ENCODE measurements at places on chromosomes 11 and 22.

DNA sequence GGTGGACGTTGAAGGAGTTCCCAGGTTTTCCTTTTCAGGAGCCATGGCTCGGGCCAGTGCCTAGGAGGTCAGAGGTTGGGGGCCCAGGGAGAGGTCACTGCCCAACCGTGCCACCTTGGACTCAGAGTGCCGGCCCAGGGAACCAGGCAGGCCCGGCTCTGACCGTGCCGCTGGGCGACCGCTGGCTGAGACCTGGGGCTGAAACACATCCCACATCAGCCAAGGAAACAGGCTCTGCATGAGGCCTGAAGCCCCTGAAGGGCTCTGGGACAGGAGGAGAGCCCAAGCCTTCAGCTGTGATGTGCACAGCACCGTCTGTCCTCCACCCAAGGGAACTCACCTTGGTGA is 21.9 kb upstream of the RTN4R start:
- no peak for DNase-seq

DNA sequence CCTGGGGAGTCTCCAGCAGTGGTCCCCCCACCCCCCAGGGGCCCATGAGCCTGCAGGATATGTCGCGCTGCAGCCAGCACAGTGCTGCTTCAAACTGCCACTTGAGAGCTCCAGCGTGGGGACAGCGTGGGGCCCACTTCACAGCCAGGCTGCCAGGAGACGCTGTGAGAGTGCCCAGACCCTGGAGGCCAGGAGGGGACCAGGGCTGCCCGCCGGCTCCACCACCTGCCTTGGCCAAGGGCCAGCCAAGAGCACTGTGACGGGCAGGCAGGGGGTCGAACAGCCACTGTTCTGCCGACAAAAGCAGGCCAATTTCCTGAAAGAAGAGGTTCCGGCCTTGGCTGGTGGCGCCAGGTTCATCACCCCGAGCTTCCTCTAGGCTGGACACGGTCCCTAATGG is 60.2 kb downstream of the FLRT1 start:
- no peak for DNase-seq

- no peak for DNase-seq
Measured at GRCh38 chr22:23409976-23410375, 170.1 kb downstream of the IGLL1 start.

GRCh38 chr11:18501629-18502028 is 25.1 kb downstream of the TSG101 start:
- no peak for DNase-seq

DNA sequence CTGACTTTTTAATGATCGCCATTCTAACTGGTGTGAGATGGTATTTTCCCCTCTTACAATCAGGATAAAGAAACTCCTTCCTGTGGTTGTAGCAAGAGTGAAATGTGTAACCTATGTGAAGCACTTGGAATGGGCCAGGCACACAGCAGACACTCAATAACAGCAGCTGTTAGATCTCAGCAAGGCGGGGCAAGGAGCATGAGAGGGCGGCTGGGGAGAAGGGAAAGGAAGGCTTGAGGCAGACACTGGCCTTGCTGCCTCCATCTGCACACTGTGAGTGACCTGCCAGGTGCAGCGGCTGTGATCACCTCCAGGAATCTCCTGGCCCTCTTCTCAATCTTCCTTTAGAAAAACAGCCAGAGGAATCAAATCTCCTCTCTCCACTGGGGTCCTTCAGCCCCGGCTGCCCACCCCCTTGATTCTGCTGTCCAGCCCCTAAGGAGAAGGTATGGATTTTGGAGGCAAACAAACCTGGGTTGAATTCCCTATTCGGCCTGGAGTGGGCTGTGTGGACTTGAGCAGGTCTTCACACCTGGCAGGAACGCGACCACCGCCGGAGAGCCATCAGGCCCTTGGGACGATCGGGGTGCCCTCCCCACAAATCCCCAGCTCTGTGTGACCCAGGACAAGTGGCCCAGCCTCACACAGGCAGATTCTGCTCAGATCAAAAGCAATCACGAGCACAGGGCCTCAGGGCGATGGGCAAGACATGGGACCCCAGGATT is 49.0 kb downstream of the RPUSD4 start:
- no peak for DNase-seq

DNA sequence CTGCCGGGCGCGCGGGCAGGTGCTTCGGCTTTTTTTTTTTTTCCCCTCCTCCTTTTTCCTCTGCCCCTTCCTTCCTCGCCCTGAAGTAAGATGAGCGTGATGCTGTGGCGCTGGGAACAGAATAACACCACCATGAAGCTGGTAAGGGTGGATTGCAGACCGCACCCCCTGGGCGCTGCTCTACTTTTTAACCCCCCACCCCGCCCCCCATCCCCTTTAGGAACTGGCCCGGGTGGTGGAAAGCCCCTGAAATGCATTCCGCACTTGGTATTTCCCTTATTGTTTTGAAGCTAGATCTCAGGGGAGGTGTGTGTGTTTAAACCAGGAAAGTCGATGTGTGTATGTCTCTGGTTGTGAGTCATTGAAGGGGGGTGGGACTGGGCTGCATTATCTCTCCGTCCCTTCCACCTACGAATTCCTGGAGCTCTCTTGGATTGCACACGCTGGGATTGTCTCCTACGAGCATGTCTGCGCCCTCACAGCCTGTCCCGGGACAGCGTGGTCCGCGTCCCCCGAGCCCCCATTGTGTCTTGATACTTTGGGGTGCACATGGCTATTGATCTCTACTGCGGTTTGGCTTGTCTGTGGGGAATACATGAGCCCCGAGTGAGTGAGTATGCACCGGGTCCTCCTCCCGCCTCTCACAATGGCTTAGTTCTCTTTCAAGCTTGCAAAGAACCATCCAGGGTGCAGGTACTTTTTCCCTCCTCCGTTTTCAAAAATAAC is 64.9 kb downstream of the NAV2 start:
- peak; percentile 20 for DNase-seq

DNA sequence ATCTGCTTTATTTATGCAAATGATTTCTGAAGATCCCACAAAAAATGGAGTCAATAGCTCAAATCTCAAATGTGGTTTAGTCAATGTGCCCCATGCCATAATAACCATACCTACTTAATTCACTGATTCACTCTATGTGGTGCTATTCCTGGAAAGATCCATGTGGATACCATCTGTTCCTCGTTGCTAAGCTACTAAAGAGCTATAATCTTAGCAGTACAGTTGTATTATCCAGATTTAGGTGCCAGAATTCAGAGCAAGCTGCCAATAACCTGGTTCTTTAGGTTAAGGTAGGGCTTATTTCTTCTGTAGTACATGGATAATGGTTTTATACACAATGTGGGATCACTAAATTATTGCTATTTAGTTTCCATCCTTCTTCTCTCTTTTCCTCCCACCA is 974.7 kb upstream of the CCDC90B start:
- no peak for DNase-seq

DNA sequence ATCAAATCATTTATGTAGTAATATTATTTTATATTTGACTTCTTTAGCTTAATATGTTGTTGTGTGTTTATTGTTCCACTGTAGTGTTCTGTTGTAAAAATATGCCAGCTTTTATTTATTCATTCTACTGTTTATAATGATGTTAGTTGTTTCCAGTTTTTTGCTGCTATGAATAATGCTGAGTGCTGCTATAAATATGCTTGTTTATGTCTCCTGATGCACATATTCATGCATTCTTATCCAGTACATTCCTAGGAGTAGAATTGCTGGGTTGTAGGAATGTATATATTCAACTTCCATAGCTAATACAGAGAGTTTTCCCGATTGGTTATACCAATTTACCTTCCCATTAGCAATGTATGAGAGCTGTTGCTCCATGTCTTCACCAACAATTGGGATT is 33.5 kb upstream of the RAB30 start:
- DNase-seq: no peak

- DNase-seq: peak; percentile 78
Measured at GRCh38 chr11:94732617-94733281, 35.4 kb upstream of the AMOTL1 start.

GRCh38 chr22:50439871-50440331 is 34.9 kb downstream of the SBF1 start:
- DNase-seq: no peak

DNA sequence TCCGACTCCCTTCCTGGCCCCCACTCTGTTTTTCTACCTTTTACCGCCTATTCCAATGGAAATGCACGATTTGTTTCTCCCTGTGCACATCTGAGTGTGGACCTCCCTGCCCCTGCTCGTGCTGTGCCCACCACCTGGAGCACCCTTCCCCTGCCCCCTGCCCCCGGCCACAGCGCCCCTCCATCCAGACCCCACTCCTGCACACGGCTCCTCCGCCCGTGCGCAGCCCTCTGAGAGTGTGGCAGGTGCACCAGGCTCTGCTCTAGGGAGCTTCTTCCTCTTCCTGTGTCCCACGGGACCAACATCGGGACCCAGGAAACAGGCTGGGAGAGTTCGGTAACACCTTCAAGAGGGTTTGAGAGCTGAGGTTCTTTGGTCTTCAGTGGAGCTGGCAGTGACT is 62.9 kb downstream of the LRP5 start:
- DNase-seq: no peak

DNA sequence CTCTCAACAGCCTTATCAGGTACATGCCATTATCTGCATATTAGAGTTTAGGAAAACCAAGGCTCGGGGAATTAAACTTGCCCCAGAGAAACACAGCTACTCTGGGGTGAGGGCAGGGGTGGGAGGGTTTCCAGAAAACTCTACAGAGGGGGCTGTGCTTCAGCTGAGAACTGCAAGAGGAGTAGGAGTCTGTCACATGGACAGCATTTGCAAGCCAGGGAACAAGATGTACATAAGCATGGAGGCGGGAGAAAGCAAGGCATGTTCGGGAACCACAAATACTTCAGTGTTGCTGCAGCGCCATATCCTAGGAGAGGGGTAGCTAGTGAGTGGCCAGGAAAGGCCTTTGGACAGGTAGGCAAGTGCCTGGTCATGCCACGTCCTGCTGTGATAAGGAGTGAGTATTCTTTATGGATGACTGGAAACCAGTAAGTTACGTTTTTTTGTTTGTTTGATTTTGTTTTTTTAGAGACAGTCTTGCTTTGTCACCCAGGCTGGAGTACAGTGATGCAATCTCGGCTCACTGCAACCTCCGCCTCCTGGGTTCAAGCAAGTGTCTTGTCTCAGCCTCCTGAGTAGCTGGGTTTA is 57.2 kb downstream of the GRAMD1B start:
- no peak for DNase-seq

DNA sequence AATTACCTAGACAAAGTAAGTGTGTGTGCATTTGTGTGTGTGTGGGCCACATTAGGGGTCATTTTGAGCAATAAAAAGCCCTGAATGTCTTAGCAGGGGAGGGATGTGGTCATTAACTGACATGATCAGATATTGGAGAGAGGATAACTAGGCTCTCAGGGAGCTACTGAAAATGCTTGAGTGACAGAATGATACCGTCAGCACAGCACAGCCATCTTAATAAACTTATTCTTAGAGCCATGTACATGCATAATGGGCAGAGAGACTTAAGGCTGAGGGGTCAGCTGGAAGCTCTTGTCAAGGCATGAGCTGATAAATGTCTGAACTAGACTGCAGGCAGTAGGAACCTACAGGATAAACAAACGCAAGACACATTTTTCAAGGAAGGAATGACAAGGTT is 239.1 kb upstream of the NCAM1 start:
- no peak for DNase-seq

DNA sequence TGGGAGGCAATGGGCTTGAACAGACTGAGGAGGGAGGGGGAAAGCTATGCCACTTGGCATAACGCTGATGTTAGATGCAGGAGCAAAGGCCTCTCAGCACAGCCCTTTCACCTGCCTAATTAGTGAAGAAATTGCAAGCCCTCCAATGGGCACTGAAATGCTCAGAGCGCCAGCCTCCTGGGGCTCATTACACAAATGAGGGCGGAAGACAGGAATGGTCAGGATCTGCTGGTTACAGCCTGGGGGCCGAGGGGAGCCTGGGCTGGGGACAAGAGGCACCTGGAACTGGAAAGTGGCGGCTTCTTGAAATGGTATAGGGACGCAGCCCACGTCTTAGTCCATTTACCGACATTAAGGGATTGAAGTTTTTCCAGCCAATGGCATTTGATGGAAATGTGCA is 50.2 kb upstream of the PLET1 start:
- DNase-seq: no peak

- no peak for DNase-seq
Measured at GRCh38 chr22:48647606-48648515, 1179.8 kb downstream of the BRD1 start.

GRCh38 chr22:16717699-16718558 is 107.3 kb downstream of the XKR3 start:
- DNase-seq: no peak

DNA sequence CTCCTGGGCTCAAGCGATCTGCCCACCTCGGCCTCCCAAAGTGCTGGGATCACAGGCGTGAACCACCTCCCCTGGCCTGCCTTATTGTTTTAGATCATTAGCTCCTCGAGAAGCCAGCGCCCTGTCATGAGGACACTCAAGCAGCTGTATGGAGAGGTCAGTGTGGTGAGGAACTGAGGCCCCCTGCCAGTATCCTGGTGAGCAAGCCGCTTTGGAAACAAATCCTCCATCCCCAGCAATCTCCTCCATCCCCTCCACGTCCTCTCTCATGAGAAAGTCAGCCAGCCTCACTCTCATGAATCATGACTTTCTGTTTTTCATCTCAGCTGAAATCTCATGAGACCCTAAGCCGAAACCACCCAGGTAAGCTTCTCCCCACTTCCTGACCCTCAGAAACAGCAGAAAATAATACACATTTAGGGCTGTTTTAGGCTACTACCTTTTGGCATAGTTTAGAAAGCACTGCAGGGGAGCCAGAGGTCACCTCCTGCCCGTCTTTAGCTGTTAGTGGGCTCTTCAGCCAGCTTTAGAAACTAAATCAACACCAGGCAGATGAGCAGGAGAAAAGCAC is 56.0 kb downstream of the CTTN start:
- no peak for DNase-seq

- DNase-seq: no peak
Measured at GRCh38 chr11:100827934-100828661, 141.0 kb downstream of the ARHGAP42 start.

DNA sequence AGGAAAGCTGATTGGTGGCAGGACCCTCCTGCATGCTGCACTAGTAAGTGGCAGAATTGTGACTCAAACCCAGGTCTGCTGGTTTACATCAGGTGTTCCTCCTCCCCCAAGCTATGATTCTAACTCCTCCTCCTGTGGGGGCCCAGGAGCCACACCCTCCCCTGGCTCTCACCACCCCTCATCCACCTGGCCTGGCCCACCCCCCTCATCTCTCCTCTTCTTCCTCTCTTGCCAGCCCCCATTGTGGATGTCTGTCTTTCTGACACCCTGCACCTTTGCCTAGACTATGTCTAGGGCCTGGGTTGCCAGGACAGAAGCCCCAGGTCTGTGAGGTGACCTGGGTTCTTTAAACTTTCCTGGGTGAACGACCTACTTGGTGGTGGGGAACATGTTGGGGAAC is 59.9 kb downstream of the GRIK4 start:
- no peak for DNase-seq

GRCh38 chr11:58654908-58655296 is 32.4 kb downstream of the CNTF start:
- DNase-seq: no peak
